ENCODE measurements at places on chromosomes 6 and 20. TPM values are rescaled to one million over a fixed set of nuclear protein-coding genes. Genes with fewer than 3 reads are reported as not detected.

Gene SYCP2L
- 4.1 TPM for total RNA-seq

DNA sequence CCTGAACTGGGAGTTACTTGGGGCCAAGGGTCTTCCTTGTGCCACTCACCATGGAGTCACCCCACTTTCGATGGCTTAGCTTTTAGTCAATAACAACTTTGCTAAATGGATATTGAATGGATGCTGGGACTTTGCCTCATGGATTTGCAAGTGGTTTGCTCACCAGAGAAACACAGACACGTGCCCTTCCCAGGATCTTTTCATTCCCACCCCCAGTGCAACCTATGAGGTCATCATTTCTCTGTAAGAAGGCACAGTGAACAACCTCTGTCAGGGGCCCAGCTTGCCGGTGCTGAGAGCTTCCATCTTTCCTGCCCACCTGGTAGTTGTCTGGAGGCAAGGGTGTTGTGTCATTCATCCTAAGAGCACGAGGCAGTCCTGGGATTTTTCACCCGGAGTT lies 256.8 kb upstream of the PMEPA1 start:
- no peak for DNase-seq

DNA sequence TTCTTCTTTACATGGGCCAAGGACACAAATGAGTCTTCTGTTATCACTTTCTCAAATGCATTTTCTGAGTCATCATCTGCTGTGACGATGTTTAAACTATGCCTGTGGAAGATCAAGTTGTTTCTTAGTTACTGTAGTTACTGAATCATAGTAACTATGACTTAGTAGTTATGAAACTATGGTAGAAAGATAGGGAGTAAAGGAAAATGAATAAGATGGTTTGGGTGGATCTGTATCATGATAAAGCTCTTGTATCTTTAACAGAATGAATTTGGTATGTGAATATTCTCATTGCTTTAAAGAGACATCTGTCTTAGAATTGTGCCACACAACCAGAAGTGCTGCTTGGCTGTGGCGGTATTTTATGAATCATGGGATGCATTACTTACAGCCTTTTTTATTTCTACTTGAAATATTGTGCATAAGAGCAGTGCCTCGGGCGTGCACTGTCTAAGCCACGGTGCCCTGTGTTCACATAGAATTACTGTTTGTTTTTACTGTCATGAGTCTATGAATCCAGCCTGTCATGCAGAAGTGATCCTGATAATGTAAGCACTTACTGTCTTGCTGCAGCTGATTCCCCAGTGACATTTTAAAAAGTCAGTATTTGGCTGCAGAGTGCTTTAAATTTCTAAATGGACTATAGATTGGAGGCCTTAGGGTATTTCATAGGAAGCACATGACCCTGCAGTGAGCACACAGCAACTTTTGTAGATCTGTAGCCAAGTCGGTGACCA lies 215.2 kb downstream of the TMEM242 start:
- peak; percentile 91 for DNase-seq

Gene AIF1
- 63.6 TPM for total RNA-seq

Gene CRIP3
- total RNA-seq = 5.5 TPM
